Right renal pelvis (tissue), 4 donors: ENCODE measurements at places on chromosomes 2 and 18.

DNA sequence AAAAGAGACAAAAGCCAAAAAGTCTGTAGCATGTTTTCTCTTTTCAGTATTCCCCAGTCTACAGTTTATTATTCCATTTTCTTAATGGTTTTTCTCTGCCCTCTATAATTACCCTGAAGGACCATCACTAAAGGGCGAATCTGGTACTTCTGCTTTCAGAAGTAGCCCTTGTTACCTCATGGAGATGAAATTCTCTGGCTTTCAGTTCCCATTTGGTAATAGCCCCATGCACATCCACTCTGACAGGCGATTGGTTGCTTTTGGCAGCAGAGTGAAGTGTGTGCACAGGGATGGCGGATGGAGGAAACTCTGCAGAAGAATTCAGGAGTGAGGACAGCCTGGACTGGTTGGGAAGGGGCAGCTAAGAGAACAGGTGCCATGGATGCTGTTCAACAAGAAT lies 66.3 kb upstream of the NABP1 start:
- no peak for DNase-seq

- no peak for DNase-seq
Measured at GRCh38 chr18:79487183-79487800, 91.6 kb downstream of the NFATC1 start.

GRCh38 chr18:58454406-58455061 lies 174.4 kb downstream of the ALPK2 start:
- DNase-seq = no peak

- no peak for DNase-seq
Measured at GRCh38 chr2:58146707-58147106, 94.4 kb downstream of the FANCL start.

DNA sequence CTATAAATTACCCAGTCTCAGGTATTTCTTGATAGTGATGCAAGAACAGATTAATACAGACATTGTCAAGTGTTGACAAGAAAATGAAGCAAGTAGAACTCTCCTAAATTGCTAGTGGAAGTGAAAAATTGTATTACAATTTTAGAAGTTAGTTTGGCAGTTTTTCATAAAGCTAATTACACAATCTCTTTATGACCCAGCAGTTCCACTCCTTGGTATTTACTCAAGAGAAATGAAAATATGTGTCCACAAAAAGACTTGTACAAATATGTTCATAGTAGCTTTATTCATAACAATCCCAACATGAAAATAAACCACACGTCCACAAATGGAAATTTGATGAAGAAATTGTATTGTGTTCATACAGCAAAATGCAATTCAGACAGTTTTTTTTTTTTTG lies 49.4 kb downstream of the PDE1A start:
- no peak for DNase-seq

- no peak for DNase-seq
Measured at GRCh38 chr2:160474319-160474645, 19.3 kb downstream of the RBMS1 start.

DNA sequence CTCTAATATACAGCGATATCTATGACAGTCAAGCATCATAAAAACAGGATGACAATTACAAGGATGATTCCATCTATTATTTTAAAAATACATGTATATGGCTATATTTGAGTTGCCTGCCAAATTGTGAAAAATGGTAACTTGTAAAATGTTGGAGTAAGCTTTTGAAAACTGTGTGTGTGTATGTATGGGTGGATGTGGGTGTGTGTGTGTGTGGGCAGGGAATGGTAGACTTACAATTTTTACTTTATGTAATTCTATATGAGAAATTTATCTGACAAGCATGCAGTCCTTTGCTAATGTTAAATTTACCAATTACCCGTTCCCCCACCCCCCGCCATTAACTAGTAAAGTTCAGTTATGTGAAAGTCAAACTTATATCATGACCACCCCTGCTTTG lies 14.0 kb downstream of the EPHA4 start:
- DNase-seq = no peak

GRCh38 chr2:66867063-66867441 lies 432.1 kb downstream of the MEIS1 start:
- DNase-seq = no peak

DNA sequence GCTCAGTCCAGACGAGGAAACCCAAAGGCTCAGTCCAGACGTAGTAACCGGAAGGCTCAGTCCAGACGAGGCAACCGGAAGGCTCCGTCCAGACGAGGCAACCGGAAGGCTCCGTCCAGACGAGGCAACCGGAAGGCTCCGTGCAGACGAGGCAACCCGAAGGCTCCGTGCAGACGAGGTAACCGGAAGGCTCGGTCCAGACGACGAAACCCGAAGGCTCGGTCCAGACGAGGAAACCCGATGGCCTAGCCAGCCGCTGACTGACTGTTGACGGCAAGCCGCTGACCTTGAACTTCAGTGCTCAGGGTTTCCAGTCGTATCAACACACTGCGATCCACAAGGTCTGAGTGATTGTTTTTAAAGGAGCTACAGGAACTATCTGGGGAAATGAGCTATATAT lies 150.7 kb upstream of the TPO start:
- DNase-seq = no peak

DNA sequence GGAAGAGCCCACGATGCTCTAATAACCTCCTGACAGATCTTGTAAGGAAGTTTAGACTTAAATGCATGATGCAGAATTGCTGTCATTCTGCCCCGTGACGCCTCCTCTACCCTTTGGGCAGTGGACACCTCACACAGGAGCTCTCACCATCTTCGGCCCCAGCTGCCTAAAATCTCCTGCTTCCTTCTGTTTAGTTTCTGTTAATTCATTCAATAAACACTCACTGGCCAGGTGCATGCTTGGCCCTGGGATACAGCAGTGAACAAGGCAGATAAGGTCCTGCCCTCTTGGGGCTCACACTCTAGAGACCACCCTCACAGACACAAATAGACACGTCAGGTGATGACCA lies 81.1 kb downstream of the SEPTIN10 start:
- DNase-seq = no peak

DNA sequence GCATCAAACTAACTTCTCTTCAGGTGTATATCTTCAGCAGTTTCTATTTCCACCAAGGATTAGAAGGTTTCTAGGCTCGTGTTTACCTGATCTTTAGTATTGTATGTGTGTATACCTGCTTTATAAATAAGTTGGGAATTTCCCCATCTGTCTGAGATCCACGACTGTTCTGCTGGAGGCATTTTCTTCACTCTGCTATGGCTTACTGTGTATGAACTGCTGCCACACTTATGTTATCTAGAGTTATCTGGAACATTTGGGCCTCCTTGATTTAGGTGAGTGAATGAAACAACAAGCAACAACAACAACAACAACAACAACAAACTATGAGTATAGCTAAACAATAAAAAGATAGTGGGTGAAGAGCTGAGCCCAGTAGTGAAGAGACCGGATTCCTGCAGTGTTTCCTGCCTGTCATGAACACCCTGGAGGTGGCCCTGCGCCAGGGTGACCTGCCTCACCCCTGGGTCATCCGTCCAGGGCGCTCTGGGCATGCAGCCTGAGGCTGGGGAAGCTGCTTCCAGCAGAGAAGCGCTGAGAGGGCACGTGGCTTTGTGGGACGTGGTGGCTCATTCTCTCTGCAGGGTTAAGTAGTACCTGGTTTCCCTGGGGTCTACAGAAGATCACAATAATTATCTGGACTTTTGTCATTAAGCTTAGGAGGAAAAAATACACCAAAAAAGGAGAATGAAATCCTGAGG lies 56.1 kb upstream of the GATA6 start:
- DNase-seq = no peak

GRCh38 chr2:230130668-230131364 lies 62.1 kb upstream of the SLC16A14 start:
- no peak for DNase-seq

- no peak for DNase-seq
Measured at GRCh38 chr2:162400336-162400735, 56.4 kb downstream of the GCA start.

- DNase-seq = no peak
Measured at GRCh38 chr18:34595690-34596089, 114.4 kb upstream of the DTNA start.

- no peak for DNase-seq
Measured at GRCh38 chr2:66105066-66105753, 329.7 kb upstream of the MEIS1 start.

GRCh38 chr18:51153659-51154371 lies 43.7 kb downstream of the MEX3C start:
- no peak for DNase-seq

DNA sequence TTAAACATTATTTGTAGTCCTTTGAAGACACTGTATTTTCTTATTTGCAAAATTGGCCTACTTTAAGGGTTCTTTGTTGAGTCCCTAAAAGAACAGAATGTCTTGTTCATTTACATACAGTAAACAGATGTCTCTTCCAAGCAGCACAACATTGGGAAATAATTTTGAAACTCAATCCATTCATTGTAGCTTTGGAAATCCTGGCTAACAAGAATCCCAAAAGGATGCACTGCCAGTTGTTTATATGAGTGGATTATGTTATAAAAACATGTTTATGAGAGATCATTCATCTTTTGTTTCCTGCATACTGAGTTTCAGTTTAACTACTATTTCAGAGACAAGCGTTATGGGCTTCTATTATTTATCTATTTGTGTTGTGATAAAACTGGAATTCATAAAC lies 499.3 kb downstream of the PID1 start:
- DNase-seq = peak; percentile 10

GRCh38 chr2:59858540-59858939 lies 694.9 kb downstream of the BCL11A start:
- DNase-seq = no peak

DNA sequence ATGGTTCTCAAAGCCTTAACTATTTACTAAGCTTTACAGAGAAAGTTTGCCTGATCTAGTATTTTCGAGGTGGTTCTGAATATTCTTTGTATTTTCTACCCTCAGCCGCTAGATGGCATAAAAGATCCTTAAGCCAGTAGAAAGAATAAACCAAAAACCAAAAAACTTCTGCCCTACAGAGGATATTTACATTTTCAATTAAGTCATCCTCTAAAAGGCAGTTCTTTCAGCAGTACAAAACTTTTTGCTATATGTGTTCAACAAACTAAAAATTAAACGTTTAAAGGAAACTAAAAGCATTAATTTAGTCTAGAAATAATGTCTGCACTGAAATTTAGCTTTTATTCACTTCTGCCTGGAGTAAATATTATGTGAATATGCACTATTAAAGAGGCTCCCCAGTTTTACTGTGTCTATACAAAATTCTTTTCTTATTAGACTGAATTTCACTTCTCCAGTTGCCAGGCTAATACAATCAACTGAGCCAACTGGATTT lies 297.5 kb downstream of the PIEZO2 start:
- peak; percentile 52 for DNase-seq

DNA sequence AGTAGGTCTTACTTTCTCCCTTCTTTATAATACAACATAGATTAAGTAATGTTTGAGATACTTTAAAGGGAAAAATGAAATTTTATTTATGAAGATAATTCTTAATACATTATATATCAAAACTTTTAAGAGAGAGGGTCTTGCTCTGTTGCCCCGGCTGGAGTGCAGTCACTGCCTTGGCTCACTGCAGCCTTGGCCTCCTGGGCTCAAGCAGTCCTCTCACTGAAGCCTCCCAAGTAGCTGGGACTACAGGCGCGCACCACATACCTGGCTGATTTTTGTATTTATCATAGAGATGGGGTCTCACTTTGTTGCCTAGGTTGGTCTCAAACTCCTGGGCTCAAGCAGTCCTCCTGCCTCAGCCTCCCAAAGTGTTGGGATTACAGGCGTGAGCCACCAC lies 94.8 kb downstream of the COX7A2L start:
- no peak for DNase-seq

GRCh38 chr2:130337735-130338325 lies 4.9 kb upstream of the IMP4 start:
- DNase-seq = no peak

DNA sequence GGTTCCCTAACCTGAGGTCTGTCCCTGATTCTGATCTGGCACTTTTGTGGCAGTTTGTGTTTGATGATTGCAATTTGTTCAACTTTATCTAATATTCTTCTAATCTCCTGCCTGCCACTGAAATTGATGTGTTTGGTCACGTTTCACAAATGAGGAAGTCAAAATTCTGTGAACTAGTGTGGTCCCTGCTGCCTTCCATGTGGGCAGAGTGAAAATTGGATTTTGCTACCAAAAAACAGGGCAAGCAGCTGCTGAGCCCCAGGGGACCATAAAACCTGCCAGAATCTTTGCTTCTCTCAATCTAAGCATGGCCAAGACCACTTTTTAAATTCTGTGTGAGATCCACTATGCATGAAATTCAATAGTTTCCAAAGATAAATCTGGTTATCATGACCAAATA lies 195.5 kb upstream of the CYRIA start:
- no peak for DNase-seq

- DNase-seq = no peak
Measured at GRCh38 chr2:6833300-6833604, 32.5 kb downstream of the CMPK2 start.

DNA sequence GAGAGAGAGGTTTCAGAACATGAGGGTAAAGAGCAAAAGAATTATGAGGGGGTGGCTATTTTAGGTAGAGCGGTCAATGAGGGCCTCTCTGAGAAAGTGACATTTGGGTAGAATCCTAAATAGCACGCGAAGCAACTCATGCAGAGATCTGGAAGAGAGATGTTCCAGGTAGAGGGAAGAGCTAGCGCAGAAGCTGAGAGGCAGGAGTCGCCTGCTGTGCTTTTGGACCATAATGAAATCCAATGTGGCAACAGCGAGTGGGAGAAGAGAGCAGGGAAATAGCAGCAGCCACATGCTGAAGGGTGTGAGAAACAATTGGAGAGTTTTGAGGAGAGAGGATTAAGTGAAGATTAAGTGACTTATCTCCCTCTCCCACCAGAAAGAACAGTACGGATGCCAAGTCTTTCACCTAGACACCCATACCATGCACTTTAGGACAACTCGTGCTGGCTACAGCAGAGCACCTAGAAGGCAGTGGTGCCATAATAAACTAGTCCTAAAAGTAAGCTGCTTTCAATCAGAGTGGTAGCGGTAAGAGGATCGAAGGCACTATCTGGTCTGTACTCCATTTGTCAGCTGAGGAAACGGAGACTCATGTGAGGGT lies 129.7 kb downstream of the LRP2 start:
- no peak for DNase-seq

GRCh38 chr2:30213907-30214463 lies 17.3 kb upstream of the LBH start:
- no peak for DNase-seq
